ENCODE measurements at places on chromosomes 3 and 15. TPM values are rescaled to one million over a fixed set of nuclear protein-coding genes. Genes with fewer than 3 reads are reported as not detected.

SERINC4 gene
- 0.25 TPM for total RNA-seq

GRCh38 chr3:149585401-149585726, 72.5 kb downstream of the WWTR1 start:
- H3K4me1 ChIP-seq = peaks cover 59% of the 10 kb centered on the region
- no peak for DNase-seq
- H3K36me3 ChIP-seq = no peaks in the 10 kb centered on the region
- no peak overlapping the region for H3K4me3 ChIP-seq
- H3K27me3 ChIP-seq = no peaks in the 10 kb centered on the region

- no peaks in the 10 kb centered on the region for H3K4me1 ChIP-seq
- no peak overlapping the region for H3K27ac ChIP-seq
- DNase-seq = no peak
- no peaks in the 10 kb centered on the region for H3K27me3 ChIP-seq
These were observed 153.6 kb downstream of the TMEM108 start for GRCh38 chr3:133191818-133192217.

STXBP5L gene
- not detected for total RNA-seq

DNA sequence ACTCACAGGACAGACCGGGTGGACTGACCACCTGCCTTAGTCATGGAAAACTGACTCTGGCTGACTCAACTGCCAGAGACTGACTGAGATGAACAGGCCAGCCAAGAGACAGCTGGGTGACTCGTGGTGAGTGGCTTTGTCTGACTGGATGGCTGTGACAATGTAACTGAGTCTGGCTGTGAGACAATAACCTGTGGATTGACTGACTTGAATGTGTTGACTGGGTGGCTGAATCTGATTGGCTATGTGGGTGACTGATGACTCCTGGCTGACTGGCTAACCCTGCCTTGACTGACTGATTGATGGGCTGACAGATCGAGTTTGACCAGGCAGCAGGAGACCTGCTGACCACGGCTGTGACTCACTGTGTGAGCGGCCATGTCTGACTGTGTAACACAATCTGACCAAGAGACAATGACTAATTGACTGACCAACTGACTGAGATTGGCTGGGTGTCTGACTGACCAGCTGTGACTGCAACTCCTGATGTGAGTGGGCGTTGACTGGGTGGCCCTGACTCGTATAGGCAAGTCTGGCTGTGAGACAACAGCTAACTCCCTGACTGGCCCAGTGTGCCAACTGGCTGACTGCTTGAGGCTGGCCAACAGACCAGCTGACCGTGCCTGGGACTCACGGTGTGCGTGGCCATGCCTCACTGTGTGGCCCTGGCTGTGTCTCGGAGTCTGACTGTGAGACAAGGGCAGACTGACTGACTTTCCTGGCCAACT, 509.1 kb downstream of the SHQ1 start:
- no peak for DNase-seq
- no peaks in the 10 kb centered on the region for H3K36me3 ChIP-seq
- H3K27ac ChIP-seq = no peak overlapping the region
- peaks cover 15% of the 10 kb centered on the region for H3K4me1 ChIP-seq

NANOGP8 gene
- total RNA-seq = not detected

- H3K27ac ChIP-seq = no peak overlapping the region
- H3K27me3 ChIP-seq = no peaks in the 10 kb centered on the region
- no peaks in the 10 kb centered on the region for H3K36me3 ChIP-seq
These were observed 118.2 kb upstream of the THBS1 start for GRCh38 chr15:39462691-39463090.

DNA sequence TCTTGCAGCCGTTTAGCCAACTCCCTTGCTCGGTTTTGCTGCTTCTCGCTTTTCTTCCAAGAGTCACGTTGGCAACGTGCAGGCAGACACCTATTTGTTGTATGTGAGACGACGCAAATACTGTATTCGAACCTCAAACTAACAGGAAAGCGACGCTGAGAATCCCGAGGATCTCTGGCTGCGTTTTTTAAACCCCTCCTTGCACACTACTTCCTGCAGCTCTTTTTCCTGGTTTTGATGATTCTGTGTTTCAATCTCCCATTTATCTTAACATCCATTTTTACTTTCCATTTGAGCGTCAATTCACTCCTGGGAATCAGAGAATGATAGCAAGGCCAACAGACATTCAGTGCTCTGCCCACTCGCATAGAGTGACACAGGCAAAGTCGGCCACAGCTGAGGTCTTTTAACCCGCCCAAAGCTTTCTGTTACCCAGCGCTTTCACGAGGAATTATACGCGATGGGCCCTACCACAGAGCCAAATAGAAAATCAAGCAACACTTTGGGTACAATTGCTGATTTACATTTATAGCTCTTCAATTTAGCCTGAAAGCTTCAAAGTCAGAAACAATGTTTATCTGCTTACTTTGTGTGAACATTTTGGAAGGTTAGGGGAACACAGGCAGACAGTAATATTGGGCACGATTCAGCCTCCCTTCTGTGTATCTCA, 1.6 kb upstream of the ANXA2 start:
- H3K27me3 ChIP-seq = no peaks in the 10 kb centered on the region
- H3K27ac ChIP-seq = peak overlapping the region; percentile 62
- H3K4me1 ChIP-seq = peaks cover 9% of the 10 kb centered on the region
- DNase-seq = no peak

GRCh38 chr15:34927726-34928125, 41.8 kb downstream of the AQR start:
- H3K36me3 ChIP-seq = peaks cover 95% of the 10 kb centered on the region
- H3K4me3 ChIP-seq = no peak overlapping the region
- DNase-seq = no peak
- H3K27me3 ChIP-seq = no peaks in the 10 kb centered on the region

GRCh38 chr3:42501681-42502428, 588 bp upstream of the VIPR1 start:
- peak; percentile 32 for DNase-seq
- H3K4me1 ChIP-seq = peaks cover 19% of the 10 kb centered on the region
- no peaks in the 10 kb centered on the region for H3K27me3 ChIP-seq
- H3K36me3 ChIP-seq = no peaks in the 10 kb centered on the region
- no peak overlapping the region for H3K4me3 ChIP-seq

GALNT15 gene
- 1.6 TPM for total RNA-seq

- H3K4me1 ChIP-seq = peaks cover 31% of the 10 kb centered on the region
- H3K27ac ChIP-seq = no peak overlapping the region
- DNase-seq = no peak
- H3K4me3 ChIP-seq = no peak overlapping the region
These were observed 4.8 kb upstream of the PHGR1 start for GRCh38 chr15:40345867-40346578.

GRCh38 chr15:25850154-25851111, 12.7 kb downstream of the ATP10A start:
- H3K27ac ChIP-seq = peak overlapping the region; percentile 62
- peaks cover 19% of the 10 kb centered on the region for H3K4me1 ChIP-seq
- peak overlapping the region; percentile 53 for H3K4me3 ChIP-seq
- DNase-seq = peak; percentile 79
- no peaks in the 10 kb centered on the region for H3K36me3 ChIP-seq

GRCh38 chr15:65195548-65195923, 10.4 kb upstream of the CLPX start:
- no peak for DNase-seq
- H3K4me1 ChIP-seq = no peaks in the 10 kb centered on the region
- H3K36me3 ChIP-seq = no peaks in the 10 kb centered on the region
- H3K27me3 ChIP-seq = no peaks in the 10 kb centered on the region

DNA sequence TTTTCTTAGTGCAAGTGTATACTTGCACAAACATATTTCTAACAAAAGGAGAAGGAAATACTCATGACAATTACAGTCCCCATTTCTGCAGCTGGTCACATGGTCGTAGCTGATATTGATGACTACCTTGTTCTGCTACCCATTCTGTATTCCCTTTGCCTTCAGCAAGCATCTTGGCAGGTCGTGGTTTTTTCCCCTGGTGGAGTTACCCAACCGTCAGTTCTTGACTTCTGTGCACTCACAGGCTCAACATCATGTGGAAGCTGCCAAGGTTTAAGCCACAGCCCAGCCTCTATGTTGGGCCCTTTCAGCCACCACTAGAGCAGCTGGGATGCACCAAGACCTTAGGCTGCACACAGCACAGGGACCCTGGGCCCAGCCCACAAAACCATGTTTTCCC, 56.1 kb downstream of the VGLL3 start:
- H3K4me1 ChIP-seq = peaks cover 6% of the 10 kb centered on the region
- H3K4me3 ChIP-seq = no peak overlapping the region
- no peaks in the 10 kb centered on the region for H3K27me3 ChIP-seq
- no peak overlapping the region for H3K27ac ChIP-seq
- no peak for DNase-seq

GRCh38 chr3:184846496-184846895, 34.5 kb downstream of the VPS8 start:
- no peak overlapping the region for H3K4me3 ChIP-seq
- no peak overlapping the region for H3K27ac ChIP-seq
- H3K36me3 ChIP-seq = peaks cover 12% of the 10 kb centered on the region
- no peaks in the 10 kb centered on the region for H3K4me1 ChIP-seq

GRCh38 chr15:56950979-56951378, 32.5 kb downstream of the TCF12 start:
- no peaks in the 10 kb centered on the region for H3K27me3 ChIP-seq
- no peaks in the 10 kb centered on the region for H3K36me3 ChIP-seq
- no peak overlapping the region for H3K4me3 ChIP-seq
